Progenitor cell of endocrine pancreas (in vitro differentiated cells): ENCODE measurements at places on chromosomes 1 and 21. TPM values are rescaled to one million over a fixed set of nuclear protein-coding genes. Genes with fewer than 3 reads are reported as not detected.

GRCh38 chr1:180720753-180721152 is 88.9 kb downstream of the XPR1 start:
- no peak overlapping the region for H3K4me3 ChIP-seq
- H3K27ac ChIP-seq: no peak overlapping the region
- H3K36me3 ChIP-seq: peaks cover 6% of the 10 kb centered on the region
- no peaks in the 10 kb centered on the region for H3K27me3 ChIP-seq

DNA sequence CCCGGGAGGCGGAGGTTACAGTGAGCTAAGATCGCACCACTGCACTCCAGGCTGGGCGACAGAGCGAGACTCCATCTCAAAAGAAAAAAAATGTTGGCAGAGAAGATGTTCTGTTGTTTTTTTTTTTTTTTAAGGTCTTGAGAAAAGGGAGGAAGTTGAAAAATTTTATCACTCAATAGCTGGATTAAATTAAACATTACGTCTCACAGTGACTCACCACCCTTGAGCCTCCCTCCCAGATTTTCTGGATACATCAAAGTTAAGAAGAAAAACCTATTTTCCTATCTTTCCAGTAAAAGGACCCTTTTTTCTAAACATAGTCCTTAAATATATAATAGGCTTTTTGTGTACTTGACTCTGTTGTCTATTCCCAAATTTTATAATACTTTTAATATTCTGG is 35.5 kb downstream of the IFNAR1 start:
- no peaks in the 10 kb centered on the region for H3K27me3 ChIP-seq
- H3K36me3 ChIP-seq: peaks cover 6% of the 10 kb centered on the region
- no peak for DNase-seq
- H3K4me3 ChIP-seq: no peak overlapping the region

- H3K27ac ChIP-seq: no peak overlapping the region
- H3K27me3 ChIP-seq: no peaks in the 10 kb centered on the region
- no peak for DNase-seq
- no peak overlapping the region for H3K4me3 ChIP-seq
- H3K36me3 ChIP-seq: peaks cover 2% of the 10 kb centered on the region
These were observed 2.8 kb upstream of the ECE1 start for GRCh38 chr1:21292984-21293536.

- H3K4me3 ChIP-seq: no peak overlapping the region
- no peaks in the 10 kb centered on the region for H3K27me3 ChIP-seq
These were observed 77.2 kb downstream of the PTGER3 start for GRCh38 chr1:70970407-70970806.

DNA sequence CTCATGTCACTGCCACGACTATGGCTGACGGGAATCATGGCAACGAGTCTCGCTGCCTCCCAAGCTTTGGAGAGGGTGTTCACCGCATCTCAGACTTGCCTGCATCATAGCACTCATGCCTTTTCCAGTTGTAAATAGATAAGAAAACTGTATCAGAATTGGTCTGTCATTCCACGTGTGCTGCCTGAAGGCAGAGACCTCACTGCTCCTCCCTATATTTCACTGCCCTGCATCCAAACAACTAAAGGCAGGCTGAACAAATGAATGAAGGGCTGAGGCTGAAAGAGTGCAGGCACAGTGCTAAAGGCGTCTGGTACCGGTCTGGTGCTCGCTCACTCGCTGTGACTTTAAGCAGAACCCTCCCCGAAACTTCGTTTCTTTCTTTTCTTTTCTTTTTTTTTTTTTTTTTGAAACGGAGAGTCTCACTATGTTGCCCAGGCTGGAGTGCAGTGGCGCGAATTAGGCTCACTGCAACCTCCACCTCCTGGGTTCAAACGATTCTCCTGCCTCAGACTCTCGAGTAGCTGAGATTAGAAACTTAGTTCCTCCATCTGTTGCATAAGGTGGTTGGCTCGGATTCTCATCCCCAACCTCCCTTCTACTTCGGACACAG is 542 bp downstream of the EIF2B3 start:
- no peaks in the 10 kb centered on the region for H3K36me3 ChIP-seq
- peak overlapping the region; percentile 91 for H3K27ac ChIP-seq
- peak overlapping the region; percentile 98 for H3K4me3 ChIP-seq
- peaks cover 15% of the 10 kb centered on the region for H3K4me1 ChIP-seq
- no peaks in the 10 kb centered on the region for H3K27me3 ChIP-seq

DNA sequence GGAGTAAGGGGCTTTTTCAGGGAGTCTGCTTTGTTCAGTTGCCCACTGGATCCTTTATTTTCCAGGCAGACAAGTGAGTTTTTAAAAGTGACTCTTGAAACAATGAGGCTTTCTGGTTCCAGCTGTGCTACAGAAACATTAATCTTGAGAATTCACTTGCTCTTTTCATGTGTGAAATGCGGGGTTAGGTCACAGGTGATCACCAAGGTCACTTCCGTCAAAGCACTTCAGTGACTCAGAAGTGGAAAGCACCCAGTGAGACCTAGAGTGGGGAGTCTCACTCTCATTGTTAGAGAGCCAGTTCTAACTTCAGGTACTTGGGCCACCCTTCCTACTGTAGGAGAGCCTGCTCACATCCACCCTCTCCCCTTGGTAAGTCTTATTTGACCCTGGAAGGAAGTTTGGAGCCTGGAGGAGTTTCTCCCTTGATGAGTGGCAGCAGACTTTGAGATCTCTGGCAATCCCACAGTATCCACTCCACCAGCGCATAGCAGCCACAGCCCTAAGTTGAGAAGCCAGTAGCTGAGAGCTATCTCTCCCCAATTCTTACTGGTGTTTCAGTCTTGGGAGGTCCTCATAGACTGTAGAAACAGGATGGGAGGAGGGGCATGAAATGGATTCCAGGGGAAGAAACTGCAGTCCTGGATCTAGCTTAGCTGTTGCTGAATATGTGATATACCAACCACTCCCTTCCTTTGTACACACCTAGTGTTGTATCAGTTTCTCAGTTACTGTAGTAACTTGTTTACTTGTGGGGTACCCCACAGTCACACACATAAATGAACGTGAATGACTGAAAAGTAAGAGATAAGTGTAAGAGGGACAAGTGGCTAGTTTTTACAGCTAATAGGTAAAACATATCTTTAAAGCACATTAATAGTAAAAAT is 3.1 kb downstream of the TACSTD2 start:
- H3K36me3 ChIP-seq: peaks cover 8% of the 10 kb centered on the region
- peaks cover 55% of the 10 kb centered on the region for H3K4me1 ChIP-seq
- H3K27ac ChIP-seq: peak overlapping the region; percentile 97
- peak overlapping the region; percentile 54 for H3K4me3 ChIP-seq
- peaks cover 4% of the 10 kb centered on the region for H3K27me3 ChIP-seq

DNA sequence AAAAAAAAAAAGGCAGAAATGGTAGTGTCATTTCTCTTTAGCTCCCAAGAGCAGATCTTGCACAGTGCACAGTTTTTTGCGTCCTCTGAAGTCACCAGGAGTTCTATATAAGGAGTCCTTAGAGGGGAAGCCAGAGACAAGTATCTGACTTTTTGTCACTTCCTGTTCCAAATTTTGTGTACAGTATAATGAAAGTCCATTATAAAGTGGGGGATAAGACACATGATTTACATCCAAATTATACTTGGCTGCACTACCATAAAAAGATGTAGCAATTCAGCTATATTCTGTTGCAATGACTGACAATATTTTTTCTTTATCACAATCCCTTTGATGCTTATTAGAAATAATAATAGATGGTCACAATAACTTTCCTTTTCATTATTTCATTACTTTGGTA is 1276.9 kb upstream of the ADGRL2 start:
- no peak overlapping the region for H3K4me3 ChIP-seq
- no peak for DNase-seq
- no peak overlapping the region for H3K27ac ChIP-seq
- no peaks in the 10 kb centered on the region for H3K36me3 ChIP-seq
- H3K4me1 ChIP-seq: no peaks in the 10 kb centered on the region
- H3K27me3 ChIP-seq: no peaks in the 10 kb centered on the region

DNA sequence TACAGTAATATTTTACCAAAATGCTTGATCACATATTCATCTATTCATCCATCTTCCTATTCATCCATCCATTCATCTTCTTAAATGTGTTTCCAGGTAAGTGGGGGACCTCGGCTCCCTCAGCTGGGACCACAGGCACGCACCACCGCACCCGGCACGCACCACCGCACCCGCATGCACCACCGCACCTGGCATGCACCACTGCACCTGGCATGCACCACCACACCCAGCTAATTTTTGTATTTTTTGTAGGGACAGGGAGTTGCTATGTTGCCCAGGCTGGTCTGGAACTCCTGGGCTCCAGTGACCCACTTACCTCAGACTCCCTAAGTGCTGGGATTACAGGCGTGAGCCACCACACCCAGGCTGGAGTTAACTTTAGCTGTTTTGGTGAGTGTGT is 21.2 kb downstream of the ACTRT2 start:
- DNase-seq: no peak
- no peaks in the 10 kb centered on the region for H3K36me3 ChIP-seq
- H3K4me3 ChIP-seq: no peak overlapping the region
- H3K27me3 ChIP-seq: peaks cover 11% of the 10 kb centered on the region
- no peaks in the 10 kb centered on the region for H3K4me1 ChIP-seq
- H3K27ac ChIP-seq: no peak overlapping the region

DNA sequence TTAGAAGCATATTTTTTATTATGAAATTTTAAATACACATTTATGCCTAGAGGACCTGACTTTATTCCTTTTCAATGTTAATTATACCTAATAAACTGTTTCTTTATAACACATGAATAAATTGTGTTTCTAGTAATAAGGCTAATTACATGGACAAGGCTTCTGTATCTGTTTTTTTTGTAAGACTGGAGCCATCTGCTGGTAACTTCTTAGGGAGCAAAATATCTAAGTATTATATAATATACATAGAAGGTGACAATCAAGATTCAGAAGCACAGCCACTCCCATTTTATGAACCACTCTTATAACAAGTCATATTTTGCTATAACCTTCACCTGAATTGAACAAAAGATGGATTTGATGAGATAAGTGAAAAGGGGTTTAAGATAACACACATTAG is 84.2 kb downstream of the LBR start:
- no peak overlapping the region for H3K27ac ChIP-seq
- DNase-seq: no peak

- peaks cover 6% of the 10 kb centered on the region for H3K4me1 ChIP-seq
- no peaks in the 10 kb centered on the region for H3K36me3 ChIP-seq
- H3K27ac ChIP-seq: no peak overlapping the region
- DNase-seq: no peak
These were observed 19.3 kb downstream of the F3 start for GRCh38 chr1:94522304-94522703.

- H3K4me3 ChIP-seq: no peak overlapping the region
- H3K36me3 ChIP-seq: no peaks in the 10 kb centered on the region
- peaks cover 9% of the 10 kb centered on the region for H3K4me1 ChIP-seq
- no peak overlapping the region for H3K27ac ChIP-seq
- DNase-seq: no peak
These were observed 18.9 kb downstream of the SLC27A3 start for GRCh38 chr1:153793973-153794615.

GRCh38 chr21:42314616-42315295 is 453 bp downstream of the TFF3 start:
- H3K4me1 ChIP-seq: peaks cover 33% of the 10 kb centered on the region
- peaks cover 4% of the 10 kb centered on the region for H3K27me3 ChIP-seq
- DNase-seq: no peak
- peak overlapping the region; percentile 41 for H3K4me3 ChIP-seq

DNA sequence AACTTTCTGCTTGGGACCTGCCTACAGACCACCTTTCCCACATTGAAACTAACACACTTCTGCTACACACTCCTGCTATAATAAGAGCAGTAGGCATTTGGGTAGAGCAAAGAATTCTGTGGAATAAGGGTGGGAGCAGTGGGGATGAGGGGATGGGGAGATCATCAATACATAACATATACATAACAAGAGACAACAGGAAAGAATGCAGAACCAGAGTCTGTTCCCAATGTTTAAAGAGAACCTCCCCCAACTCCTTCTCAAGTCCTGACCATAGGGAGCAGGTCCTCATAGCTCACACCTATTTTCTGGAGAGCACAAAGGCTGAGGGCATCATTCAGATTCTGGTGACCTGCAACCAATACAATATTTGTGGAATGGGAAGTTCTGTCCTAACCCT is 121.6 kb upstream of the BARHL2 start:
- H3K27ac ChIP-seq: no peak overlapping the region
- H3K36me3 ChIP-seq: no peaks in the 10 kb centered on the region
- no peak for DNase-seq
- no peak overlapping the region for H3K4me3 ChIP-seq
- peaks cover 19% of the 10 kb centered on the region for H3K4me1 ChIP-seq
- peaks cover 92% of the 10 kb centered on the region for H3K27me3 ChIP-seq

DNA sequence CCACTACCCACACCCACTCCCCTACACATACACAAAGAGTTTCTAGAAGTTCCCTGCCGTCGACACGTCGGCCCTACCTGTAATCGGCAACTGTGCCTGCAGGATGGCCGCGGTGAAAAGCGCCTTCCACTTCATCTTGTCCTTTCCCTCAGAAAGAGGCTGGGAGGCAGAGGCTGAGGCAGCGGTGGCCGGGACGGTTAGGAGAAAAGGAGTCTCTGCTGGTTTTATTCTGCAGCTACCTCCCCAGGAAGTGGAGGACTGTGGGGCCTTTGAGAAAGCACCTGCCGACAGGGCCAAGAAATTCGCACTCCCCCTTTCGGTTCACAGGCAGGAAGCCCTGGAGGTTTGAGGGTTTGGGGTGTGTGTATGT is at the start of gene CD247:
Gene CD247, minus strand, starts transcription at position 199 of the 370 bp plus-strand sequence. Its CDS starts 64 bp downstream, at position 135.
- no peaks in the 10 kb centered on the region for H3K36me3 ChIP-seq
- H3K27me3 ChIP-seq: peaks cover 9% of the 10 kb centered on the region
- DNase-seq: no peak
- H3K4me3 ChIP-seq: no peak within 1 kb of the TSS
- H3K27ac ChIP-seq: no peak within 1 kb of the TSS
- no peaks in the 10 kb centered on the region for H3K4me1 ChIP-seq

The HSD3B2 gene
- not detected in 2 replicates for total RNA-seq

The LDLRAD1 gene
- total RNA-seq: 0.20 and 0.84 TPM in 2 replicates

The TMEM240 gene
- 5.1 and 6.6 TPM in 2 replicates for total RNA-seq

The RPE65 gene
- total RNA-seq: not detected in 2 replicates
